Thoracic aorta (tissue), 2 donors: ENCODE measurements at places on chromosomes 7 and 10.

- DNase-seq = no peak
Observed at GRCh38 chr10:62735464-62736167, 68.9 kb upstream of the ADO start.

DNA sequence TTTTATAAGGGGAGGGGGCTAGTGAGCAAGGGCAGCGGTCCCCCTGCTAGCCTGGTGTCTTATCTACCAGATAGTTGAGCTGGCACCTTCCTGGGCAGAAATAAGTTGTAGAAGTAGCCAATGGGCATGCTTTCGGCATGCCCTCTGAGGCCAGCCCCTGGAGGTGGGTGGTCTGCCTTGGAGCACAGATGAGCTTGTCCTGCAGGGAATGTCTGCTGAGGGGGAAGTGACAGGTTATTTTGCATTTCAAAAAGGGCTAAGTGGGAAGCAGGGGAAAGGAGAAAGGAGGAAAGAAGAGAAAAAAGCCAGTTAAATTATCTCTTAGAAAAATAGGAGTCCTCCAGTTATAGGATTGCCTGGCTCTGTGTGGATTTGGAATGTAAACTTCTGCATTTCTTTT lies 88.9 kb downstream of the GPR26 start:
- no peak for DNase-seq

- no peak for DNase-seq
Observed at GRCh38 chr10:94315975-94316464, 46.7 kb downstream of the NOC3L start.

DNA sequence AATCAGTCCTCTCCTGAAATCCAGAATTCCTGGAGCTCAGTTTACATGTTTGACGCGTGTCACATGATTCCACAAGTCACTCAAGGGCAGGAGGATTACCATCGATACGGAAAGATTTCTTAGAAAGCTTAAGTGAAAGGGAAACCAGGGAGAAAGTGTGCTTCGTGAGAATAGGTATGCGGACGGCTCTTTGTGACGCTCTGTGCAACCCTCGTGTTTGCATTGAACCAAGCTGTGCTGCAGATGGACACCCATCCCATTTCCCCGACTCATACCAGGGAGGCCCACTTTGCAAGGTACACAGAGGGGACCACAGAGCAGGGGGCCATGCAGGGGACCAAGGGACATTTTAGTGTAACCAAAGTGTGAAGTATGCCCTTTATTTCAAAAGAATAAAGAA lies 43.2 kb downstream of the IKZF1 start:
- no peak for DNase-seq

GRCh38 chr10:122326385-122326784 lies 48.1 kb upstream of the PLEKHA1 start:
- no peak for DNase-seq

GRCh38 chr7:69402696-69403095 lies 195.6 kb upstream of the AUTS2 start:
- DNase-seq = no peak

DNA sequence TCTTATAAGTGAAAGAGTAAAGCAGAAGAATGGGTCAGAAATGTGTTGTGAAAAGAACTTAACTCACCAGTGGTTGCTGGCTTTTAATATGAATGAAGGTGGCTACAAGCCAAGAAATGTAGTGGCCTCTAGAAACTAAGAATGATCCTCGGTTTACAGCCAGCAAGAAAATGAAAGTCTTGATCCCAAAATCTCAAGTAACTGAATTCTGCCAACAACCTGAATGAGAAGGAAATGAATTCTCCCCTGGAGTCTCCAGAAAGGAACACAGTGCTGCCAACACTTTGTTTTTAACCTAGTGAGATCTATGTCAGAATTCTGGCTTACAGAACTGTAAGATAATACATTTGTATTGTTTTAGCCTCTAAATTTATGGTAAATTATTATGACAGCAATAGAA lies 193.0 kb downstream of the FZD1 start:
- DNase-seq = no peak

GRCh38 chr10:13311177-13311575 lies 11.3 kb upstream of the PHYH start:
- no peak for DNase-seq

GRCh38 chr10:98353170-98353569 lies 61.8 kb downstream of the PYROXD2 start:
- DNase-seq = no peak

- no peak for DNase-seq
Observed at GRCh38 chr7:41931263-41931646, 228.4 kb upstream of the INHBA start.
